ENCODE measurements at places on chromosomes 2 and 18.

DNA sequence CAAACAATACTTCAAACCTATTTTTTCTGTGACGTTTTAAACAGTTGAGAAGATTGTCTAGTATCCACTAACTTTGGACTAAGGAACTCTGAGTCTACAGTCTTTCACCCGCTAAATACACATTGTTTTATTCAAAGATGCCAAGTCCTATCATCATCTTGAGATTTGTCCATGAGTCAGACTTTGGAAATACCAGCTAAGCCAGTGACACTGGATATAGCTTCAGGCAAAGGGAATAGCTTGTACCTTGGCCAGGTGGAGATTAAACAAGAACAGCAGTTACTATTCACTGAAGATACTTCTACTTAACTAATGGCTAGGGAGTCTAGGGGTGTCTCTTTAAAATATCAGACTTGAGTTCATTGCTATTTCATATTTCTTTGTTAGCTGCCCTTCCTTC is 137.5 kb downstream of the COMMD1 start:
- no peak for DNase-seq

DNA sequence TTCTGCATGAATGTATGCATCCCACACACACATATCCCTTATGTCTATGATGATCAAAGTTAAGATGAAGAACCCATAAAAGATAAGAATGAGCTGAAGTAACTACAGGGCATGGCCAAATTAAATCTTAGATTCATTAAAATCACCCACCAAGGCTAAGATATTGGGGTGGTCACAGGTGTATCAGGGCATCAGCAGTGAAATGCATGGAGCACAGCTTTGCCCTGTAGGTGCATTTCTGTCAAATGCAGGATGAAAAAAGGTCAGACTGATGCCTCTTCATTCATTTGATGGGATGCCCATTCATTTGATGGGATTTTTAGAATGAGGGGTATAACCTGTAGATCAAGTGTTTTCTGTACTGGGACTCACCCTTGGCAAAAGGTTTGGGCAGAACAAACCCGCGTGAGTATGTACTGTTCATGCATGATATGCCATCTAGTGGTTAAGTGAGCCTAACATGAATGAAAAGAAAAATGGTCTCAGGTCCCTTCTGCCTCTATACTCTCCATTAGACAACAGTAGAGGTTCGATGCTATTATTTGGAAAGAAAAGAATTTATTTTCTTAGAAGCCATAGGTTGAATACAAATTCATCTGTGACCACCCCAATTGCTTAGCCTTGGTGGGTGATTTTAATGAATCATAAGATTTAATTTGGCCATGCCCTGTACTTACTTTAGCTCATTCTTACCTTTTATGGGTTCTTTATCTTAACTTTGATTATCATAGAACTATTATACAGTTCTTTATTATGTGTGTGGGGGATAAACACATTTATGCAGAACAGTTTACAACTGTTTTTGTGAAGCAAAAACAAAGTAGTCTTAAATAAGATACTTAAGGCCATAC is 43.2 kb upstream of the NOSTRIN start:
- DNase-seq = no peak

GRCh38 chr2:156490466-156490840 is 54.3 kb downstream of the GPD2 start:
- no peak for DNase-seq

DNA sequence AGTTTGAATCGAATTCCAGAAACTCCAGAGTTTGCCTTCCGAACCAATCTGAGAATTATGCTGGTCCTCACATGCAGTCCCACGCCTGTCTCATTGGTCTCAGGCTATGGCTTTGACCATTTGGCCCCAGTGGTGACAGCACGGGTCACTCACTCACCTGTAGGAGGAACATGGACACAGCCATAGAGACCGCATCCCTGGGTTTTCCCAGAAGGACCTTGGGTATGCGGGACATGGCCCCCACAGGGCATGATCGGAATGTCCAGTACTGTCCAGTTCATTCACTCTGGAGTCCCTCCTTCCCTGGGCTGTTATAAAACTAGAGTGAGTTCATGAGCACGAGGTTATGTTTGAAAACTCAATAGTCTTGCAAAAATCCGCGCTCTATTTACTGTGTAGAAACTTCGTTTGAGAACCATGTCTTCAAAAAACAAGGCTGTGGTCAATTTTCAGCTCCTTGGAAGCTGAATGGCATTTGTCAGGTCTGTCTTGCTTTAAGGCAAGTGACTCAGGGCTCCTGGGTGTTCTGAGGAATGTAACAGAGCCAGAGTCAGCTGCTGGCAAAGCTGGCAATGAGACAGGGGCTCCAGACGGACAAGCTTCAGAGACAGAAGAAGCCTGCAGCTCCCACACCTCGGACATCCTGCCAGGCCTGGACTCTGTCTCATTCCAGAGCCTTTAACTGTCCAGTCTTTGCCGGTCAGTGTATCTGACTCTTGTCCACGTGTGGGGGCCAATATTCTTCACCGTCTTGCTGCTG is 86.7 kb upstream of the TMEM18 start:
- no peak for DNase-seq

DNA sequence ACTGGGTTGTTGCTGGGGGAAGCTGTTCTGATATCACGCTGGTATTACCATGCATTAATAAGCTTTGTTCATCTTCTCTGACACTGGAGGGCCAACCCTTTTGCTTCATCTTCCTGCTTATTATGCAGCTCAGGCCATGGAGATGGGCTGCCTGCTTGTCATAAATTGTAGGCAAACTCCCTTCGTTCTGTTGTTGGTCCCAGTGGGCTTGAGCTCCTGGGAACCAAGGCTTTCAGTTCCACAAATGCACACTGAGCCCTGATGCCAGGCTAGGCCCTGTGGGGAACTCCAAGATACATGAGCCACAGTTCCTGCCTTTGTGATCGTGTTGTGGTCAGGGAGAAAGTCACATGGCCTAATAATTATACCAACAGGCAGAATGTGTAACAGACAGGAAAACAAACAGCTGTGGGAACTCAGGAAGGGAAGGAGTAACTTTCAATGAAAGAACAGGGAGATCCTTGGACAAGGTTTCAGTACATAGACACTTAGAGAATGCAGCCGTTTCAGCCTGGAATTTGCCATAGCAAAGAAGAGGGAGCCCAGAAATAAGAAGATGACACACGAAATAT is 49.0 kb upstream of the BCL2L11 start:
- DNase-seq = no peak

GRCh38 chr2:52976143-52976949 is 791.3 kb upstream of the CHAC2 start:
- DNase-seq = no peak

Data from activated T-cell treated with anti-CD3 and anti-CD28 coated beads, Interleukin-2, amount 50 U/mL, for 24 hours (primary cell).